Posterior vena cava (tissue), 2 donors: ENCODE measurements at places on chromosomes 2 and 18.

DNA sequence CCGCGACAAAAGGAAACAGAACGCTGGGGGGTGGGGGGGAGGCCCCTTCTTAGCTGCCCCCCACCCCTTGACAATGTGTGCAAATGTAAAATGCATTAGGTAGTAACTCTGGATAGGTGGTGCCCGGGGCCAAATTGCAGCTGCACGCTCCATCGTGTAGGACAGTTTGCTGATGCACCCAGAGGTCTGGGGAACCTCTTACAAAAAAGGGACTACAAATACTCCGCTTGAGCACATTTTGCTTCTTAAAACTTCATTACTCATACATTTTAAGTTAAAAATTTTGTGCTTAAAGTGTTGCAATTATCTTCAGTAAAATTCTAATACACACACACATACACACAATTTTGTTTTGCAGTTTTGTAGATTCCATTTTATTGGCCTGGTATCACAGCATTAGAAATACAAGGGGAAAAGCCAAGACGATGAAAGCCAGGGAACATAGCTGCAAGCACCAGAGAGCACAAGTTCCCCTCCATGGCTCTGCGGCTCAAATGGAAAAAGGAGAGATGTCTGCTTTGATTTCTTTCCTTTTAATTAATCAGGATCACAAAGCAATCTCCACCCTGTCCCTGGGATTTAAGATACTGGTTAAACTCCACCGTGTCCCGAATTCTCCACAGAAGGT is 582.1 kb downstream of the ZEB2 start:
- no peak for DNase-seq

DNA sequence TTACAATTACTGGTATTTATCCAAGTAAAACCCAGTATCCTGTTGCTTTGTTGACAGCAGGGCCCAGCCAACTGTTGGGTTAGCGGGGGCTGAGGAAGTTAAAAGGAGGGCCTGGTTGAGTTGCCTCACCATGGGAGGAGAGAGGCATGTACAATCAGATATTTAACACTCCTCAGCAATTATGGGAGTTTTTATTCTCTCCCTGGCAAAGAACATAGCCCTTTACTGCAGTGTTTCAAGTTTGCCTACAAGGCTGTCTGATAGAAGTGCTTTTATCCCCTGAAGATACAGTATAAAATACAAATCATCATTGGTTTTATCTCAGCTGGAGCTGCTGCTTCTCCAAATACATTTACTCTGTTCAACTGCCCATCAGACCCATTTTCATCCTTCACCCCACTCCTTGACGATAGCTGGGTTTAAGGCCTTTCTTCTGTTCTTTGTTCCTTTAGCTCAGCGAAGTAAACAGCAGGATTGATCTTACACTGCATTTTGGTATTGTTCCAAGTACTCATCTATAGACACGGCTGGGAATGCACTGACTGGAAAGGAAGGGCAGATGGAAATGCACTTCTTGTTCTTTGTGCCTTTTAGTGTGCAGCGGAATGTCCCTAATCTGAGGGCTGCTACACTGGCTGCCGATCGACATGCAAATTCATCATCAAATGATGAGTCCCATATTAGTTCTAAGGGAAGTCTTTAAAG is 402.5 kb upstream of the SPRED2 start:
- no peak for DNase-seq

DNA sequence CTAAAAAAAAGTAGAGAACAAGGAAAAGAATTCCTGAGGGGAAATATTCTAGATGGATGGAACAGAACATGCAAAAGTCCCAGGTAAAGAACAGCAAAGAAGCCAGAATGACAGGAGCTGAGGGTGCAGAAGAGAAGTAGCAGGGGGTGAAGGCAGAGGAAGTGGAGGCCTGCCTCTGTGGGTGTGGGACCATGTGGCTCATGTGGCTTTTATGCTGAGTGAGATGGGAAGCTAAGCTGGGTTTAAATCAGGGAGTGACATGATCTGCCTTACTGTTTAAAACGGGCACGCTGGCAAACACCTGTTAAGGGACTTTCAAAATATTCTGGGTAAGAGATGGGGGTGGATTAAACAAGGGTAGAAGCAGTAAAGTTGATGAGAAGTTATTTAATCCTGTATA is 40.0 kb downstream of the GKN2 start:
- no peak for DNase-seq

DNA sequence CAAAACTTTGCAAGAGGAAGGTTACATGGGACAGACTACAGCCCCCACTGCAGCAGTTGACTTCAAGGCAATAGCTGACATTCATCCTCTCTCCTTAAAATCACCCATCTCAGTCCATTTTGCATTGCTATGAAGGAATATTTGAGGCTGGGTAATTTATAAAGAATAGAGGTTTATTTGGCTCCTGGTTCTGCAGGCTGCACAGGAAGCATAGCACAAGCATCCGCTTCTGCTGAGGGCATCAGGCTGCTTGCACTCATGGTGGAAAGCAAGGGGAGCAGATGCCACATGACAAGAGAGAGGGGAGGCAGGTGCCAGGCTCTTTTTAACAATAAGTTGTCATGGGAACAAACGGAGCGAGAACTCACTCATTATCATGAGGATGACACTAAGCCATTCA is 646.0 kb downstream of the ZEB2 start:
- no peak for DNase-seq

DNA sequence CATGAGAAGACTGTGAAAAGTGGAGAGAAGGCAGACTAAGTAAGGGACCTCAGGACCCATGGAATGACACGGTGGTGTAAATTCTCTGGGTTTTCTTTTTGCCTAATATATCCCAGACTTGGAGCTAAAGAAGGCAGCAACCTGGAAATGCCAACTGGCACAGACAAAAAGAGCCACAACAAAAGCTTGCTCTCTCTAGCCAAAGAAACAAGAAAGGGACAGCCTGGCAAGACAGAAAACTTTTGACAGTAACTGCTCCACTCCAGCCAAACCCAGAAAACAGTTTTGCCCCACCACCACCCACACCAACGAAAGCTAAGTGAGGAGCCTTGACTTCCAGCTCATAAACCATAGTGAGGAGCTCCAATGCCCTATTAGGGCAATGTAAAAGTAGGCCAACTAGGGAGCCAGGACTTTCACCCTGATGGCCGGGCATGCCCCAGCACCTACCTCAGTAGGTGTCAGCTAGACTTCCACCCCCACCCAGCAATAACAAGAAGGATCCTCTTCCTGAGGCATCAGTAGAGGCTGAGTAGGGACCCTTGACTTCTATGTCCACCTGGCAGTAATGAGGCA is 35.5 kb downstream of the PELI1 start:
- DNase-seq = no peak

DNA sequence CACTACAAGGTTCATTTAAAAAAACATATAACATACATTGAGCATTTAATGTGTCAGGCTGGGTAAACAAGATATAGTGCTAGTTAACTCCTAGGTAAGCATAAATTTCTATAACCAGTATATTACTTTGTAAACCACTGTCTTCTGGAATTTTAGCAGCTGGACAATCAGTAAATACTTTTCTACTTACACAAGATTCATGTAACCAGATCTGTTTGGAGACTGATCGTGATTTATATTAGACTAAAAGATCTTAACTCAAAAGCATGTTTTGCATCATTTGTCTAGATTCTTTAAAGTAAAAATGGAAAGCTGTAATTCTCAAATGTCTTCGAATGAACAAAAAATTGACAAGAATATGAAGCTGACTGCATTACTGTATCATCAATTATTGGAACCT is 941 bp upstream of the SGO2 start:
- no peak for DNase-seq

- DNase-seq = no peak
Observed at GRCh38 chr2:13696601-13697000, 935.9 kb upstream of the LRATD1 start.

DNA sequence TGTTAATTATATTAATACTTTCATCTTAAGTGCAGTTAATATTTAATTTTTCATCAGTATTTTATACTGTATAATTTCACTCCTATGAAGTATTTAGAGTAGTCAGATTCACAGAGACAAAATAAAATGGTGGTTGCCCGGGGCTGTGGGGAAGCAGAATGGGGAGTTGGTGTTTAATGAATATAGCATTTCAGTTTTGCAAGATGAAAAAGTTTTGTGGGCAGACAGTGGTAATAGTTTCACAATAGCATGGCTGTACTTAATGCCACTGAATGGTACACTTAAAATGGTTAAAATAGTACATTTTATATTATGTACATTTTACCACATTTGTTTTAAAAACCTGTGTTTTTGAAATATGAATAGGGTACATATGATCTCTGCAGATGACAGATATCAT is 31.2 kb downstream of the CFAP221 start:
- DNase-seq = no peak

DNA sequence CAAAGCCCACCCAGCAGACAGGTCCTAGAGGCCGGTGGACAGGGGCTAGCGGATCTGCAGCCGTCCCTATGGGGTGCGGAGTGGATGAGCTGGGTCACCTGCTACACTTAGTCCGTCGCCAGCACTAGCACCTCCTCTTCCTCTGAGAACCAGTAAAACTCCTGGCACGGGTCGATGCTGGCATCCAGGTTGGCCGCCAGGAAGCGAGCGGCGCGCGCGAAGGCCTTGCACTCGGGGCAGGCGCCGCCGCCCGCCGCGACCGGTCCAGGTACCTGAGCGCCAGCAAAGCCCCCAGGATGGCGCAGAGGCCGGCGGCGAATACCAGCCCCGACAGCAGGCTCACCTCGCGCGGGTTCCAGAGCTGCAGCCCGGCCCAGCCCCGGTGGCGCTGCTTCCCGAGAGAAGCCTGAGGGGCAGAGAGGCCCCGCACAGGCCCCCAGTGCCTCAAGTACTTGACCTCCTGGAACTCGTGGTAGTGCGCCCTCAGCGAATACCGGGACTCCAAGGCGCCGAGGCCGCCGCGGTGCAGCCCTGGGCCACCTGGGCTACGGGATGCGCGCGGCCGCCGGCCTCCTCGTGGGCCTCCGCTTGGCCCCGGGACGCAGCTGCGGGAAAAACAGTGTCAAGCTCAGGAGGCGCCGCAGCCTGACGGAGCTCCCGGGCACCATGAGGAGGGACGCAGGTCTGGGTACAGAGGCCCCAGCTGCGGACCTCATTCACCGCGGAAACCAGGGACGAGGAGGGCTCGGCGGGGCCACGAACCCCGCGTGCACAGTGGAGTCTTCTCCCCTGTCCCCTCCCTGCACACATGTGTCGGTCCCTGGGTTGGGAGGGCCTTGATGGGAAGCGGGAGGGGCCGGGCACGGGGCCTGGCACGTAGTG is 27.5 kb upstream of the ALPP start:
- DNase-seq = no peak

DNA sequence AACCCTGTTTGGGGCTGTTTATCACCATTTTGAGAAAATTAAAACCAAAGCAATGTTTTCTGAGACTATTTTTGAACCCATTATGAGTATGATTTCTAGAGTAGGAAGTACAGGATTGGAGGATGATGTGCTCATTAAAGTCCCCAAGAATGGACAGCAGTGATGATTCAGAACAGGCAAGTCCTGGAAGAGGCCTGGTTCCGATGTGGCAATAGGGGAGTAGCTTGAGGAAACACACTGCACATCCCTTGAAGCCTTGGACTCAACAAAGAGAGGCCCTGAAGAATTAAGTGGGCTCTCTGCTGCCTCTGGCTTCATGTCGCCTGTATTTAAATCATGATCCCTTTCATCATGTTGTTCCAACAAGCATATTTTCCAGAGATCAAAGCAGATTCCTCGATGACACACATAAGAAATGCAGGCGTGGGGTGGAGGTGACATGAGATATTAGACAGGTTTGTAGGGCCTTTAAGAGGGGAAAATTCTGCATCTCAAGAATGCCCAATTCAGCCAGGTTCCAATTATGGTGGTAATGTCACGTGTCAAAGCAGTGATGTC is 242.2 kb downstream of the FHOD3 start:
- DNase-seq = no peak

GRCh38 chr2:178819992-178820391 is 12.8 kb upstream of the TTN start:
- no peak for DNase-seq

DNA sequence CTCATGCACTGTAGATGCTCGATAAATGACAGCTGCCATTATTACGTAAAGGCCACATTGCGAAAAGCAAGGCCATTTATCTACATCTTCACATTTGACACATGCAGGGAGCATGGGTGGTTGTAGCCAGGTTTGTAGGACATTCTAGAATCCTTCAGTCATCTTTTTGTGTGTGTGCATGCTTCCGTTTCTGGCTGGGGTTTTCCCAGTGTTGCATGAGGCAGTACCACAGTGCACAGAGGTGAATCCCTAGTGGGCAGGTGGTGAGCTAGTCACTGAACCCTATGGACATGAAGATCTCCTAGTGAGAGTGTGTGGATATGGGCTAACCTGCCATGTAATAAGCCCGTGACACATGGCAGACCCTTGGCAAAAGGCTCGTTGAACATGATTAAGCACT is 151.8 kb upstream of the SLC14A2 start:
- no peak for DNase-seq

DNA sequence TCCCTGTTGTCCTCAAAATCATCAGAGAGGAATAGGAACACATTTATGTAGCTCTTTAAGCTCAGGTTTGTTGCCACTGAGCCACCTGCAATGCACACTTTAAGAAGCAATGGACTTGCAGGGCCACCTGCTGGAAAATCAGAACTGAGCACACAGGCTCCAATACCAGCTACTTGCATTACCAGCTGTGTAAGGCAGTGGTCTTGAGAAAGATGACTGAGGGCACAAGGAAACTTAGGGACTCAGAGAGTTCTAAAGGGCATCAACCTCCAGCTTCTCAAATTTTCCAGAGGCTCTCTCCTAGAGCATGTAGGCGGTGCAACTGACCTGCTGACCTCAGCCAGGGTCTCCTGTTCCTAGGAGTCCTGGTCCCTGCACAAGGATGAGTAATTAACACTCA is 2.5 kb upstream of the CNDP2 start:
- peak; percentile 52 for DNase-seq

GRCh38 chr2:47654790-47655562 is 128.0 kb upstream of the MSH6 start:
- no peak for DNase-seq

- no peak for DNase-seq
Observed at GRCh38 chr2:79861059-79861374, 348.2 kb downstream of the CTNNA2 start.

GRCh38 chr2:147756069-147756468 is 88.8 kb upstream of the ACVR2A start:
- no peak for DNase-seq

DNA sequence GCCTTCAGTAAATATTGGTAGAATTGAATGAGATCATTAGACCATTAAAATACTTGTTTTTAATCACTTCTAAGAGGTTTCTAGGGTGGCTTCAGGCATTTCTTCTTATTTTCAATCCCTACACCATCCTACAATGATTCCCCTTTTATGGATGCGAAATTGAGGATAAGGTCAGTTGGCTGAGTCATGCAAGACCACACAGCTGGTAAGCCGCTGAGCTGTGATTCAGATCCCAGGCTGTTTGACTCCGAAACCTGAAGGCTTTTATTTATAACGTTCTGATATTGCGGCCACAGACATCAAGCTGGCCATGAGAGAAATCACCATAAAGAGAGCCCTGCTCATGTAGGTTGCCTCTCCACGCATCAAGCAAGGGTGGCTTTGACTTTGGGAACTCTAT is 133.4 kb downstream of the VAPA start:
- DNase-seq = no peak

GRCh38 chr2:9703085-9703678 is 72.4 kb upstream of the YWHAQ start:
- peak; percentile 89 for DNase-seq

GRCh38 chr2:29227935-29228675 is 112.9 kb downstream of the CLIP4 start:
- DNase-seq = peak; percentile 73
